ENCODE measurements at places on chromosomes 13 and 19.

- DNase-seq, result no peak
Measured at GRCh38 chr19:12159773-12160414, 3.0 kb upstream of the ZNF136 start.

- peak; percentile 88 for DNase-seq
Measured at GRCh38 chr19:19591133-19591825, 27.2 kb downstream of the PBX4 start.

DNA sequence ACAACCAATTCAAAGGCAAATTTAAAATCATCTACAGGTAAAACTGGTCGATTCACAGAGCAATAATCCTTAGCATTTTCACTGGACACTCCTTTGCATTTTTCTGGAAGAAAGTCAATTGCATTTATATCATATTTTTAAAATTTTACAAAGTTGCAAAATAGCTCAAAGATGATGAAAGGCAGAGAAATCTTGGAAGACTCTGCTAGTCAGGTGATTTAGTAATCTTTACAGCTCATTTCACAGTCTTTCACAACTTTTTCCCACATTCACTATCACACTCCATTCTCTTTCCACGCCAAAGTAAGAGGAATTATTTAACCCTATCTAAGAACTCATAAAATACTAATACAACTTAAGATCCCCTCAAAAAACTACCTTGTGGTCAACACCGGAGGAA is 1063.8 kb downstream of the EFNB2 start:
- DNase-seq, result no peak

GRCh38 chr13:51015973-51016372 is 95.1 kb downstream of the C13orf42 start:
- DNase-seq, result no peak

- no peak for DNase-seq
Measured at GRCh38 chr13:97121894-97122293, 100.2 kb upstream of the MBNL2 start.

- no peak for DNase-seq
Measured at GRCh38 chr13:97352815-97353214, 81.2 kb upstream of the RAP2A start.

DNA sequence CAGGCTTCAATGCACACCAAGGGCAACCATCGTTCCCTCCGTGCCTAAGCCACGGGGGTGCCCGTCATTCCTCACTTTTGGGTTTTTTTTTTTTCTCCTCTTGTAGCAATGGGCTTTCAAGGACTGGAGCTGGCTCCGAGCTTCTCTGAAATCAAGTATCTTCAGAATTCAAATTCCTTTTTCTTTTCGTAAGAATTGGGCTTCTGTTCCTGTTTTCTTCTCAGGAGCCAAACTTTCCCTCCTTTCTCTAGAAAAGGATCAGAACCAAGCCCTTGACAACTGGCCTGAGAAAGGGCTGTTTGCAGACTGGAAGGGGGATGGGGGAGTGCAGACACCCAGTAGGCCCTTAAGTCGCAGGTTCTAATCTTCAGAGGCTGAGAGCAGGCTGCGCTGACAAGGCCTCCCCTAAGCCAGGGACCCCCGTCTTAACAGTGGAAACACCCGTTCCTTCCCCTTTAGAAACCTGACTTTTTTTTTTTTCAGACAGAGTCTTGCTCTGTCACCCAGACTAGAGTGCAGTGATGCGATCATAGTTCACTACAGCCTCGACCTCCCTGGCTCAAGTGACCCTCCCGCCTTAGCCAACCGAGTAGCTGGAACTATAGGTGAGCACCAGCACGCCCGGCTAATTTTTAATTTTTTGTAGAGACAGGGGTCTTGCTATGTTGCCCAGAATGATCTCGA is 51.6 kb downstream of the RFX2 start:
- no peak for DNase-seq
